ENCODE measurements at places on chromosomes 1 and 21.

DNA sequence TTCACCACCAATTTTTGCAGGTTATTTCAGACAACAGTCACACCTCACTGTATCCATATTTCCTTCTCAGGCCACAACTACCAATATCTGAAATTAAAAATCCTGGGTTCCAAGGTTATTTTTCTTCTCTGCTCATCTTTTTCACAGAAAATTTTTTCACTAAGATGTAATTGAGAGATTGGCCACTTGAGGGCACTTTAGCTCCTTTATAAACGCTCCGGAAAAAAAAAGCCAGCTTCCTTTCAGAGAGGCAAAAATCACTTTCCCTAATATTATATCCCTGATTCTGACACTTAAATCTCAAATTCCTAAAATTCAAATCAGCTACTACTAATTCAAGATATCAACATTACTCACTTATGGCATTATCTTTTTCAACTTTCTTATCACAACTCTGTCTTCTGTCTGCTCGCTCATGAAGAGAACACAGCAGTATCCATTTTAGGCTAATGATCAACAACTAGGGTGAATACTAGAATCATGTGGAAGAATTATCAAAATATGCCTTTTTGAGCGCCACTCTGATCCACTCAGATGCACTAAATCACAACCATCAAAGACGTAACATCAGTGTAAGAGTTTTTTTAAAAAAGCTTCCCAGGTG is 101.4 kb upstream of the RGS1 start:
- no peak for DNase-seq

- DNase-seq, result no peak
Observed at GRCh38 chr1:100051893-100052292, 80.8 kb downstream of the SASS6 start.

GRCh38 chr1:64912191-64912590 is 54.2 kb downstream of the JAK1 start:
- no peak for DNase-seq

DNA sequence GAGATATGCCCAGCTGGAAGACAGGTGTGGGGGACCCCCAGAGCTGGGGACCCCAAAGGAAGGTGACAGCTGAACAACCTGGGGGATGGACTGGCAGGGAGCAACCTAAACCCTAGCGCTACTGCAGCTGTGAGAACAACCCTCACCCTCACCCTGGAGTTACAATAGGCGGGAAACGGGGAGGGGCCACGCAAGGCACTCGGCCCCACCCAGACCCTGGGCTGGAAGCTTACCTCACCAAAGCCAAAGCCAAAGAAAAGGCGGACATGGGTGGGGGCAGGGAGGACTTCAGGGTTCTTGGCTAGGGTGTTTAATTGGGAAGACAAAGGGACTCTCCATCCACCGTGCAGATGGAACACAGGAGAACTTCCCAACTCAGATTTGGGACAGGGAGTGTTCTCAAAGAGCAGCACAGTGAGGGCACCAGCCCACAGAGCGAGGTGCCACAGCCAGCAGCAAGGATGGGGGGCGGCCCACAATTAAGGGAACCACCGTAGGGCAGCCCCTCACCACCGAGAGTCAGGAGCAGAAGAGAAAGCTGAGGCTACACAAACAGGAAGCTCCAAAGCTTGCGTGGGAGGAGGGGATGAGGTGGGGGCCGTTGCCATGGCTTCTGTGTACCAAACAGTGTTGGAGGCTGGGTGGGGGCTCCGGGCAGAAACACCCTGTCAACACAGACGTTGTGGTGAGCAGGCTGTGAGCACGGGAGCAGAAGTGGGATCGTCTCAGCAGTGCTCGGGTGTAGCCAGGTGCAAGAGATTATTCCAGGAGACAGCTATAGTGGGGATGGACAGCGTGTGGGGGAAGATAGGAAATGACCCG is 1.9 kb downstream of the TAGLN2 start:
- peak; percentile 55 for DNase-seq

DNA sequence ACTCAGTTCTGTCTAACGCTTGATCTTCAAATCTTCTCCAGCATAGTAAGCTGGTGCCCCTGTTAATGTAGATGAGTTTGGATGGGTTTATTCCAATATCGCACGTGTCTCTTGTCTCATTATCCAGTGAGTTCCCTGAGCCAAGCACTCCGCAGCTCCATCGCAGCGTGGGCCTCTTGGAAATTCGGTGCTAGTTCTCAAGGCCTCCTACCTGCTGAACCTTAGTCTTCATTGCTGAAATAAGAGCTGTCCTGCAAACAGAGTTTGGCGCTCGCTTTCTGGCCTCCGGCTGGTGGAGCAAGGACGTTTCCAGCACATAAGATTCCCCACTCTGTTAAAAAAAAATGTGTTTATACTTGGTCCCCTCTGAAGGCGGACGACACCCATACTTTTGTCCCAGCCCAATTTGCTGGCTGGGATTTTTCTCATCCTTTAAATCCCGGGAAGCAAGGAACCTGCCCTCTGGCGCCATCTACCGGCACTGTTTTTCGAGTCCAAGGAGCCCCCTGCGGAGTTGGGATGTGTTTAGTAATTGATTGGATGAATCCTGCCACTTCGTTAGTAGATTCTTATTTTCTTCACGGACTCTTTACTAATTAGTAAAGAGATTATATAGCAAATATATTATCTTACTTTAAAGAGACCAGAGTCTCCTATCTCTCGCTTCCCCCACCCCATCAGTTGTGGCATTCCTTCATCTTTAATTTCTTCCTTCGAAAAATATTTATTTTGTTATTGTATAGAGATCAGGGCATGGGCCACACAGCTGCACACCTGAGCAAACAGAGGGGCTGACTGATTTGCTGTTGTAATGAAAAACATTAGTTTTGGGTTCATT is 14.7 kb downstream of the JUN start:
- no peak for DNase-seq

- DNase-seq, result no peak
Observed at GRCh38 chr1:220287129-220287528, 14.9 kb upstream of the RAB3GAP2 start.

All from HFF-Myc (cell line).